DND-41 (cell line): ENCODE measurements at places on chromosomes 6 and 20.

- DNase-seq = no peak
These were observed 1.7 kb downstream of the NECAB3 start for GRCh38 chr20:33672426-33673113.

DNA sequence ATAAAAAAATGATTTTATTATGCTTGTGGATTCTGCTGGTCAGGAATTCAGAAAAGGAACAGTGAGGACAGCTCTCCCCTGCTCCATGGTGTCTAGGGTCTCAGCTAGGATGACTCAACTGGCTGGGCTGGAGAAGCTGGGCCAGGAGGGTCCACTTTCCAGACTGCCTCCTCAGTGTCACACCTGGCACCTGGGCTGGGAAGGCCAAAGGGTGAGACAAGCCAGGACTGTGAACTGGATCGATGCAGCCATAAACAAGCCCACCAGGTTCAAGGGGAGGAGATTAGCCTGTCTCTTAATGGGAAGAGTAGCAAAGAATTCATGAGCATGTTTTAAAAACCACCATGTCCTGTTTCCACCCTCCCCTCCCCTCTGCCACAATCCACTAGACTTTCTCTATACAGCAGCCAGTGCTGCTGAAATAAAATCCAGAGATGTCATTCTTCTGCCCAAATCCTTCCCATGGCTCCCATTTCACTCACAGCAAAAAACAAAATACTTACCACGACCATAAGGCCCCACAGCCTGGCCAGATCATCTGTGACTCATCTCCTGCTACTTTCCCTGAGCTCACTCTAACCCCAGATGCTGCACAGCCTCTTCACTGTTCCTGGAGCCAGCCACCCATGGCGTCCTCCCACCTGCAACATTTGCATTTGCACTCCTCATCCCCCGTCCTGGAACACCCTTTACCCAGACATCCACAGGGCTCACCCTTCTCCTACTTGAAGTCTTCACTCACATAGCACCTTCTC is 13.8 kb downstream of the SPTLC3 start:
- DNase-seq = no peak

DNA sequence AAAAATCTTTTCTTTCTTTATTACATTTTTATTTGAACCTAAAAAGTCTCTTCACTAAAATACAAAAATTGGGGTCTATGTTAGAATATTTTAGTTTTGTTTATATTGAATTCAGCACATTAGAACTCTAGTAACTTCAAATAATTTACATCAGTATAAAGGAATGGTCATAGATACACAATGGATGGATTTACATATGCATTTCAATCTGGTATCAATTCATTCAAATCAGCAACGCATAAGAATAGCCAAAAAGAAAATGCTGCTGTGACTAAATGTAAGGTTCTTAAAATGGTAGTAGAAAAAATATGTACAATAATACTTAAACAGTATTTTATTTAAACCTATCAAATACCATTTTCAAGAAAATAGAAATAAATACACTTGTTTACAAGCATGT is 47.6 kb upstream of the MANEA start:
- DNase-seq = no peak

- no peak for DNase-seq
These were observed 292.9 kb downstream of the THBS2 start for GRCh38 chr6:168960551-168961263.

DNA sequence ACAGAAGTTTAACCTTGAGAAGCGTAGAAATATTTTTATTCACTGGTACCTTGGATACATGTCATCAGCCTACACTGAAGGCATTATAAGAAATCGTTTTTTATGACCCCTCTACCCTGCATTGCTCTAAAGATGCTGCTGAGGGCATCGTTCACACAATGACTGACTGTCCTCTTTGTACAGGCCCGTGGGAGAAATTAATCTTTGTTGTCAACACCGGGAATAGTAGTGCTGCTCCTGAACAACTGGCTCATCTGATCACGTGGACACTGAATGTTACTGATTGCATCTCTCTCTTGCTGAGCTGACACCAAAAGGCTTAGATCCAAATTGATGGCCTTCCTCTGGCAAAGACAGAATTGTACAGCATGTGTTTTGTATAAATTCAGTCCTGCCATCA is 157.1 kb upstream of the SMLR1 start:
- no peak for DNase-seq

- no peak for DNase-seq
These were observed 1.7 kb downstream of the UNC5CL start for GRCh38 chr6:41037107-41037900.

- no peak for DNase-seq
These were observed 9.0 kb upstream of the MRGBP start for GRCh38 chr20:62787321-62787720.

DNA sequence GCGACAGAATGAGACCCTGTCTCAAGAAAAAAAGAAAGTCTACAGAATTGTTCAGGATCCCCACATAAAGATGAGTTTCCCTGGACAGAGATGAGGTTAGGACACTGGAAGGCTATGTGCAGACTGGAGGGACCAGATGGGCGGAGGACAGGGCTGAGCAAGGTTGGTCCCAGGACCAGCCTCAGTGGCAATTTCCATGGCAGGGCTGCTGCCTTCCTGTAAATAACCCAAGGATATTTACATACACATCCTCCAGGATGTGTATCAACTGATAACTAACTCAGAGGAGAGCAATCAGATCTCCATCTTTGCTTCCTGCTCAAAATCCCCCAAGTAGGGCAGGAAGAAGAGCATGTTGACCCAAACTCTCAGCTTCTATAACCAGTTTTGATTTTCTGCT is 58.8 kb downstream of the RSPH3 start:
- no peak for DNase-seq

GRCh38 chr6:64085126-64085525 is 449.5 kb downstream of the PHF3 start:
- DNase-seq = no peak

DNA sequence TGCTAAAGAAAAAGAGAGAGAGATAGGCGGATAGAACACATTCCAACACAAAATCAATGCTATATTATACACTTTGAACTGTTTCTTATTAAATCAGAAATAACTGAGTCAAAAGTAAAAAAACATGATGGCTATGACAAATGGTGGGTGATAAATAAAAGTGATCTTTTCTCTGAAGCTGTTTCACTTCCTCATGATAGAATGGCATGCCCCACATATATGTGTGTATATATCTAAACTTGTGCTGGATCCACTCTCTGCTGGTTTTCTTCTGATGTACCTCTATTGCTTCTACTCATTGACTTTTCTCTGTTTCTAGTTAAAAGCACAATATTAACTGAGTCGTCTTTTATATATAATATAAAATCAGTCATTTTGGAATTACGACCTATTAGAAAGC is 429.9 kb downstream of the PKHD1 start:
- no peak for DNase-seq

DNA sequence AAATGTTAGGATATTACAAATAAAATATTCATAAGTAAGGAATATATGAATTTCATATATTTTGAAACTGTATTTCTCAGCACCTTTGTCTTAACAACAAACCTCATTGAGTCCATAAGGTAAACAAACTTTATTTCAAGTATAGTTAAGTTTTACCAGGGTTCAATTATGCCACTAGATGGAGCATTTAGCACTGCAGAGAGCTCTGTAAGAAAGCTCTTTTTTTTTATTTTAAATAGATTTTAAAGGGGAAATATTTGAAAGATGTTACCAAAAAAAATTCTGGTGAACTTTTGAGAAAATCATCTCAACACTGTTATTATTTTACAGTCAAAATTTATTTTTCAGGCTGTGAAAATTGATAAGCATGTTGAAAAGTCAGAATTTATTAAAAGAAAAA is 955.2 kb upstream of the EYS start:
- DNase-seq = no peak

- no peak for DNase-seq
These were observed 52.2 kb downstream of the PERP start for GRCh38 chr6:138054982-138055381.

DNA sequence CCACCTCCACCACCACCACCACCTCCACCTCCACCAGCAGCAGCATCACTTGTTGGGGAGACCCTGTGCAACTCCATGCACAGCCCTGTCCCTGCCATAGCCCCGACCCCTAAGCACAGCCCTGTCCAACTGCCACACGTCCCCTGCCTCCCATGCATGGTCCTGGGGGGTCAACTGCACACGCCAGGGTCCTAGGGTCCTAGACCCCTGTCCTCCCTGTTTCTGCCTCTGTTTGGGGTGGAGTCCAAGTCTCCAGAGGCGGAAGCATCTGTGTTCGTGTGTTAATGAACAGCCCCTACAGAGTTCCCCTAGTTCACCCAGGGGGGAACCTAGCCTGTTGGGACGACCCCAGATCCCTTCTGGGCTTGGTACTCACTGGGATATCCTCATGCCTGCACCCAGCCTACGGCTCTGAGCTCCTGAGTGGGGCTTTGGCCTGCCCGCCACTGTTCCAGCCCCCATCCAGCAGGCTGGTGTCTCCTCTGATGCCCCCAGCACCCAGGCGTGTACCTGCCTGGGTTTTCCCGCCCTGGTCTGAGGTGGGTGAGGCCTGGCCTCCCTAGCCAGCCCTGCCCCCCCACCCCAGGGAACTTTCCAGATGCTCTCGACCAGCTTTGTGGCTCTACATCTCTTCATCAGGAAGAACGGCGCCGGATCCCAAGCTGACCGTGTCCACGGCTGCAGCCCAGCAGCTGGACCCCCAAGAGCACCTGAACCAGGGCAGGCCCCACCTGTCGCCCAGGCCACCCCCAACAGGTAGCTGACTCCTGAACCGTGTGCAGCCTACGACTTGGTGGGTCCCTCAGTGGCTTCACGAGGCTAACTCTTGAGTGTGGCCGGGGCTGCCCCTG is 2.5 kb upstream of the TNFRSF6B start:
- no peak for DNase-seq

GRCh38 chr6:140718021-140718420 is 1343.6 kb upstream of the CITED2 start:
- no peak for DNase-seq

- no peak for DNase-seq
These were observed 11.7 kb downstream of the TOMM34 start for GRCh38 chr20:44948513-44948912.

DNA sequence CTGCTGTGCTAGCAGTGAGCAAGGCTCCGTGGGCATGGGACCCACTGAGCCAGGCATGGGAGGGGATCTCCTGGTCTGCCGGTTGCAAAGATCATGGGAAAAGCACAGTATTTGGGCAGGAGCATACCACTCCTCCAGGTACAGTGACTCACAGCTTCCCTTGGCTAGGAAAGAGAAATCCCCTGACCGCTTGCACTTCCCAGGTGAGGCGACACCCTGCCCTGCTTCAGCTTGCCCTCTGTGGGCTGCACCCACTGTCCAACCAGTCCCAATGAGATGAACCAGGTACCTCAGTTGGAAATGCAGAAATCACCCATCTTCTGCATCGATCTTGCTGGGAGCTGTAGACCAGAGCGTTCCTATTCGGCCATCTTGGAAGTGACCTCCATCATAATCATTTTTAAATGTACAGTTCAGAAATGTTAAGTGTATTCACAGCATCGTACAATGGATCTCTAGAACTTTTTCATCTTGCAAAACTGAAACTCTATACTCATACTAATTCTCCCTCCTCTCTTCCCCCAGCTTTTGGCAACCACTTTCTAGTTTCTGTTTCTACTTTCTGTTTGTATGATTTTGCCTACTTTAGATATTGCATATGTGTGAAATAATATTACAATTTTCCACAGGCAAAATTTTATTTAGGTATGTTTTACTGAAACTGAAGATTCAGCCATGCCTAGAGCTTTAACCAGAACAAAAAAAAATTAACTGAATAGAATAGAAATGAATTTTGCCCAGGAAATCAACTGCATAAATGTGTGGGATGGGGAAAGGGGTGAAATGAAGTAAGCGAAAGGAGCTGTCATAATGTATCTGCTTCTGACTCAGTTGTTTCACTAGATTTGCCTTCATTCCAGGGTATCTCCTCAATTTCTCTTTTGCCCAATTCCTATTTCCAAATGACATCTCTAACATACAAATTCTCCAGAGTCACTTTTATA is 100.0 kb downstream of the RWDD2A start:
- DNase-seq = no peak

- DNase-seq = no peak
These were observed 12.5 kb downstream of the HSF2 start for GRCh38 chr6:122412001-122412400.

- DNase-seq = no peak
These were observed 654.8 kb downstream of the UTRN start for GRCh38 chr6:144939921-144940320.

DNA sequence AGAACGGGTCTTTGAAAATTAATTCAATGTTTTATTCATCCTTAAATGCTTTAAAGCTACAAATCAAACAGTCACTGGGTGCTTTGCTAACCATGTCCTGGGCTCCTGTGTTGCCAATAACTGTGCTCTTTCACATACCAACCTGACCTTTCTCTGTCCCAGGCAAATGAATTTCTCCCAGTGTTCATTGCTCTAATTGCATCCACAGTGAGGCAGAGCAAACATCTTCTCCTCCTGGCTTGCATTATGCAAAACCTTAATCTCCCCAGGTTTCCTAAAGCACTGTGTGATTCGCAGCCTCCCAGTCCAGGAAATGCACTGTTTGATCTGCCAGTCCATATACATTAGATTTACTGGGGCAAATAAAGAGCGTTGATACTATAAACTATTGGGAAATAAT is 219.0 kb downstream of the PREX1 start:
- no peak for DNase-seq

- DNase-seq = no peak
These were observed 169.1 kb upstream of the AKAP12 start for GRCh38 chr6:151070631-151071051.

DNA sequence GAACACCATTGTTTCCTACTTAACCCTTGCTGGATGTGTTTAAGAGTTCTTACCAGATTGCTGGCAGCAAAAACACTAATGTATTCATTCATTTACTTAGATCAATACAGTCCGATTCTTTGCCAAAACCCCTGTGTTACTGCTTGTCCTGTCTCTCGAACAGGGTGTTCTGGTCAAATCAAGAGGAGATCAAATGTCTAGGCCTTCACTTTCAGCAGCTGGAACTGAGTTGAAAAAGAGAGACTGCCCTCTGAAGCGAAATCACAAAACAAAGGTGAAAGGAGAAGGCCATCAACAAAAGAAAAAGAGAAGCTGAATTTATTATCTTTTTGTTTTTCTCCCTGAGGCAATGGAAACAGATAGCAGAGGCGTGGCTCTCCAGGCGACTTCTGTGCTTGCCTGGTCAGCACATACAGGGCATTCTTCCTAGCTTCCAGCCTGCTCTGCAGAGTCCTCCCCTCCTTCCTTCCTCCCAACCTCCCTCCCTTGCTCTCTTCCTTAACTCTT is 44.1 kb upstream of the GCM1 start:
- no peak for DNase-seq

DNA sequence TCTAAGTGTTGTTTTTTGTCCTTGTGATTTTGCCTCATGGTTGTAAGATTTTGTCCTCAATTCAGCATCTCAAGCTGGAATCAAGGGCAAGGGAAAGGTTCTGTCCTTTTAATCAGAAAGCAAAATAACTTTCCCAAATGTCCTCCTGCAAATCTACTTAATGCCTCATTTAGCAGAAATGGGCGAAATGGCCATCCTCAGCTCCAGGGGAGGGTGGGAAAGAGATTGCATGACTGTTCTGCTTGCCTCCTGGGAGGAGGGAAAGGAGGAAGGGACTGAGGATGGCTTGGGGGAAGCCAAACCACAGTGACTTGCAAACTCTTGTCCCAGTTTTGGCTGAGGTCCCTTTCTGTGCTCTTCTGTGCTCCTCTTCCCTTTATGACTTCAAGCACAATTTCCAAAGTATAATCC is 43.4 kb downstream of the TNFAIP3 start:
- DNase-seq = no peak

GRCh38 chr6:147559006-147559405 is 50.5 kb downstream of the SAMD5 start:
- DNase-seq = no peak

- no peak for DNase-seq
These were observed 130.8 kb downstream of the SGK1 start for GRCh38 chr6:134187154-134187553.
